ENCODE measurements at places on chromosomes 11 and 22.

DNA sequence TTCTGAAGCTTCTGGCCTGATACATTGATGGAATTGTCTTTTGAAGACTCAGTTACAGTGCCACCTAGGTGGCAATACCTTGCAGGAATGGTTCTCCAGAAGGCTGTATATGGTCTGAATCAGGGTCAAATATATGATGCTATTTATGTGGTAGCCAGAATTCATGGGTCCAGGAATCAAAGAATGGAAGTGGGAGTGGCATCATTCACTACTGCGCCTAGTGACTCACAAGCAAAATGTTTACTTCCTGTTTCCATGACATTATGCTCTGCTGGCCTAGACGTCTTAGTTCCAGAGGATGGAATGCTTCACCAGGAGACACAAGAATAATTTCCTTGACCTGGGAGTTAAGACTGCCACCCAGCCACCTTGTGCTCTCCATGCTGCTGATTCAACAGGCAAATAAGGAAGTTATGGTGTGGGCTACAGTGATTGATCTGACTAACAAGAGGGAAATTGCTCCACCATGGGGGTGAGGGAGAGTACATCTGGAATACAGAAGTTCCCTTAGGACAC is 491.8 kb downstream of the ETS1 start:
- DNase-seq: peak; percentile 79

- DNase-seq: no peak
These were observed 650.1 kb upstream of the RAG2 start for GRCh38 chr11:37248145-37248544.

DNA sequence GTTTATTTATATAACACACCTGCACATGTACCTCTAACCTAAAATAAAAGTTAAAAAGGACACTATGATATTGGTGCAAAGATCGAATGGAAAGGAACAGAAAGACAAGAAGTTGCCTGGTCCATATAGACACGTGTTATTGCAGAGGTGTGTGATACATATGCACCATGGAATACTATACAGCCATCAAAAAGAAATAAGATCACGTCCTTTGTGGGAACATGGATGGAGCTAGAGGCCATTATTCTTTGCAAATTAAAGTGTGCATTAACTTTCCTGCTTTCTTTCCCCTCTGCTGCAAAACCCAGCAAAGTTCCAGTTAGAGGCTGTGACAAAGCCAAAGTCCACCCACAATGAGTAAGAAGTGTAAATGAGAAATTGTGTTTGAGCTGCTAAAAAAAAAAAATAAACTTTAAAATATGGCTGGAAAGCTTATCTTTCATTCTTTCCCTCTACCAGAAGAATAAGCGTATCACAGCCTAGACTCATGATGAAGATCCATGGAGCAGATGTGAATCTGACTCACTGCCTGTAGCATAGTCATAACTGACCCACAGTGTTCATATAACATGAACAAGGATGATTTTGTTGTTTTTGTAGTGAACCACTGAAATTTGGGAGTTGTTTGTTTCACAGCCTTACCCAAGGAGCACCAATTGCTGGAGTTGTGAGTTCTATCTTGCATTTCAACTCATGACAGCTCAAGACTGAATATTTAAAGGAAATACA is 9.6 kb downstream of the OR52K1 start:
- no peak for DNase-seq

DNA sequence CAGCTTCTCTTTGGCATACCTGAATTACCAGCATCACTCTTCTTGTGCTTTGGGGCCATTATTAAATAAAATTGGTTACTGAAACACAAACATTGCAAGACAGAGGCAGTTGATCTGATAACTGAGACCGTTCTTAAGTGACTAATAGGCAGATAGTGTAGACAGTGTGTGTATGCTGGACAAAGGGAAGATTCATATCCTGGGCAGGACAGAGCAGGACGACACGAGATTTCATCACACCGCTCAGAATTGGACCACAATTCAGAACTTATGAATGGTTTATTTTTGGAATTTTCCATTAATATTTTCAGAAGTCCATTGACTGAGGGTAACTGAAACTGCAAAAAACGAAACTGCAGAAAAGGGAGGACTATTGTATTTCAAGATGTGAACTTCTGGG is 68.6 kb downstream of the LDLRAD3 start:
- no peak for DNase-seq

DNA sequence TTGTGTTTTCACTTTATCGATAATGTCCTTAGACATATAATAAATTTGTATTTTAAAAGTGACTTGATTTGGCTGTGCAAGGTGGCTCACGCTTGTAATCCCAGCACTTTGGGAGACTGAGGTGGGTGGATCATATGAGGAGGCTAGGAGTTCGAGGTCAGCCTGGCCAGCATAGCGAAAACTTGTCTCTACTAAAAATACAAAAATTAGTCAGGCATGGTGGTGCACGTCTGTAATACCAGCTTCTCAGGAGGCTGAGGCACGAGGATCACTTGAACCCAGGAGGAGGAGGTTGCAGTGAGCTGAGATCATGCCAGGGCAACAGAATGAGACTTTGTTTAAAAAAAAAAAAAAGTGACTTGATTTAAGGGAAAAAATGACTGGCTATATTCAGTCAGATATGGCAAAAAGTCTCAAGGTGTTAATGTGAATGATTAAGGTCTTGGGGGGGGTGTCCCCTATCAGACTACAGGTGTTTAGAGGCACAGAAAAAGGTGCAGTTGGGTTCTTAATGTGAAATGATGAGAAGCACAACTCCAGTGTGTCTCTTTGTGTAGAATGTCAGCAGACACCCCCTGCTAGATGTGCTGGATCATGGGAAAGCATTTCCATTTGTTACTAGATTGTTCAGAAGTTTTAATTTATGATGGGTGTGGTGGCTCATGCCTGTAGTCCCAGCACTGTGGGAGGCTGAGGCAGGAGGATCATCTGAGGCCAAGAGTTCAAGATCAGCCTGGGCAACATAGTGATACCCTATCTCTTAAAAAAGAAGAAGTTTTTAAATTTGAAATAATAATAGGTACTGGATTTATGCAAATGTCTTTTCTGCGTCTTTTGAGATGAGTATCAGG is 17.0 kb downstream of the NEAT1 start:
- peak; percentile 33 for DNase-seq

DNA sequence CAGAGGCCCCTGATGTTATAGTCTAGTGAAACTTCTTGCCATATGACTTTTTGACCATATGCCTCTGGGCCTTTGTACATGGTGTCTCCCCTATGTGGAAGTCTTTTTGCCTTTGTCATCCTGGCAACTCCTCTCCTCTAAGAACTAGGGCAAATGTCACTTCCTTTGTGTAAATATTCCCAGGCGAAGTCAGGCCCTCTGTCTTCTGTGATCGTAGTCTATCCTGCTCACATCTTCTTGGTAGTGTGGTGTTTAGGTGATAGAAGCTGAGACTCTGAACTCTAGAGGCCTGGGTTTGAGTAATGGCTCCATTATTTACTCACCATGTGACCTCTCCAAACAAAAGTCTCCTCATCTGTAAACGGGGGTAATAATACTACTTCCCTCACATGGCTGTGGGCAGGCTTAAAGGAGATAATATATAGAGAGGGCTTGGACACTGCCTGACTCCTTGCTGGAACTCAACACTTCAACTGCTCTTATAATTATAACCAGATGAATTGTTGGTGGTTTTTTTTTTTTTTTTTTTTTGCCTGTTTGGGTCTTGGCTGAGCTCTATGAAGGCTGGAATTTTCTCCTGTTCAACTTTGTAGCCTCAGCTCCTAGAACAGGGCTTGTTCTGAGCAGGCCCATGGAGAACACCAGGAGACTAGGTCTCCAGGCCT is 43.8 kb downstream of the INSC start:
- peak; percentile 35 for DNase-seq

DNA sequence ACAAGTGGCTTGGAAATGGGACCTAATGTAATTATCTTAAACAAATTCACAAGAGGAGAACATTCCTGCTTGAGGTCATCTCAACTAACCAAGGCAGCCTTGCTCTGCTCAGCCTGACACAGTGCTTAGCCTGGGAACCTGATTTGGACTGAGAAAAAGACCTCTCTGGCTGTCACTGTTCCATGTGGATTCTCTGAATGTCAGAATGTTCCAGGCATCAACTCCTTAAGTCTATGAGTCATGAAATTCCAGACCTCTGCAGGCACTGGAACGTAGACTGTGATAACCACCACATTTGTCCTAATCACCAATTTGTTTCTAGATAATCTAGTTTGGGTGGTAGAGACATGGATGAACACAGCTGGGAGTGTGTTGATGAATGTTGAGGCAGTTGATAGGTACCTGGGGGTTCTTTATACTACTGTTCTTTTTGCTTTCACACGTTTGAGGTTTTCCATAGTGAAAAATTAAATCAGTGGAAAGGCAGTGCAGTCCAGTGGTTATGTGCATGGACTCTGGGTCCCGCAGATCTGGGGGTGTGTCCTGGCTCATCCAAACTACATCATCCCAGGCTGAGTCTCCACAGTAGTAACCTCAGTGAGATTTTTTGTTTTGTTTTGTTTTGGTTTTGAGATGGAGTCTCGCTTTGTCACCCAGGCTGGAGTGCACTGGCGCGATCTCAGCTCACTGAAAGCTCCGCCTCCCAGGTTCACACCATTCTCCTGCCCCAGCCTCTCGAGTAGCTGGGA is 269.6 kb downstream of the MN1 start:
- no peak for DNase-seq

DNA sequence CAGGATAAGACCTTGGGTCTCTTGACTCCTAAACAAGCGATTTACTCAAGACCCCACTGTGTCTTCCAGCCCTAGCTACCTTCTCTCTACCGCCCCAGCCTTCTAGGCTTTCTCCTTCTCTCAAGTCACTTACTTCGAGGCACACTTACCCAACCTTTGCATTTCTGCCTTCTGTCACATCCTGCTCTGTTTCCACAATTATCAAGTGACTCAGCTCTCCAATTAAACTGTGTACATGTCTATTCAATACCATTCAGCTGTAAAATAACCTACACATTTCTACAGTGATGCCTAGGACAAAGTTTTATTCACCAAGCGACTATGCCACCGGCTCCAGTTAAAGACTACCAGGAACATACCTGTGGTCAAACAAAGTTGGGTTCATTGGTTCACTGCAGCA is 69.0 kb downstream of the LARGE1 start:
- peak; percentile 10 for DNase-seq

- DNase-seq: peak; percentile 82
These were observed 119.0 kb downstream of the SLC17A6 start for GRCh38 chr11:22456993-22457762.

DNA sequence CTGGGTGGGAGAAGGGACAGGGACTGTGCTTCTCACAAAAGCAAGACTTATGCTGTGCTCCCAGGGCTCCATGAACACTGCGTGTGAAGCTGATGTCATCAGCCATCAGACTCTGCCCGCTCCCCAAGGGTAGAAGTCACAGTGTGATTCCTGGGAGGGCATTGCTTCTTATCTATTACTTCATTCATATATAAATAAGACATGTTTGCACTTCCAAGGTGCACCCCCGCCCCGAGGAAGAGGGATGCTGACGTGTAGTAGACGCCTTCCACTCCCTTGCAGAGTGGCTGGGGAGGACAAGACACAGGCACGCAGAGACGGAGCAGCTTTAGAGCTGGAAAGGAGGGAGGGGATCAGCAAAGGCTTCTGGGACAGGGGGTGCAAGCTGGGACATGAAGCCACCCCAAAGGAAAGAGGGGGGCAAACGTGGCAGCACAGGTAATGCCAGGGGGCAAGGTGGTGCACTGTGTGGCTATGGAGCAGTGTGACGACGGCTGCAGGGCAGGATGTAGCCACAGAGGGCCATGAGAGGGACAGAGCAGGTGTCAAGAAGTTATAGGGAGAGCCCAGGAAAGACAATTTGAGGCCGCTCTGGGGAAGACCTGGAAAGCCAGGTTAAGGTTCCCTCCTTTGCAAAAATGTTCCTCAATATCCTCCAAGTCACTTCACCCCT is 558.5 kb downstream of the MN1 start:
- no peak for DNase-seq

DNA sequence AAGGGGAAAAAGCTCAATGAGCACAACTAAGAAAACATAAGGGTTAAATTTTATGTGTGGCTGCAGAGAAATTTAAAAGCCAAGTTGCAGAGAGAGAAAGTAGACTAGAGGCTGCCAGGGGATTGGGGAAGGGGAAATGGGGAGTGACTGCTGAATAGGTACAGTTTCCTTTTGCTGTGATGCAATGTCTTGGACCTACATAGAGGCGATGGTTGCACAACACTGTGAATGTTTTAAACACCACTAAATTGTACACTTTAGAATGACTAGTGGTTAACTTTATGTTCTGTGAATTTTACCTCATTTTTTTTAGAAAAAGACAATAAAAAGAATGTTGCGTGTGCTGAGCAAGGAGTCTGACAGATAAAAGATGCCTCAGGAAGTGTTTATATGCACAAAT is 36.5 kb downstream of the TENM4 start:
- DNase-seq: no peak

DNA sequence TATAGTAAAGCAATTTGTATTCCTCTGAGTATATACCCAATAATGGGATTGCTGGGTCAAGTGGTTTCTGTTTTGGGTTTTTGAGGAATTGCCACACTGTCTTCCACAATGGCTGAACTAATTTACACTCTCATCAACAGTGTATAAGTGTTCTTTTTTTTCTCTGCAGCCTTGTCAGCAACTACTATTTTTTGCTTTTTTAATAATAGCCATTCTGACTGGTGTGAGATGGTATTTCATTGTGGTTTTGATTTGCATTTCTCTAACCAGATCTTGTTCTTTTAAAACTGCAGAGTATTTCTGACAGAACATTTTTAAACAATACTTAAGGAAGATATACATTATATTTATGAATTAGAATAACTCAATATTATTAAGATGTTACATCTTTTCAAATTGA is 1140.5 kb upstream of the CNTN5 start:
- DNase-seq: no peak

GRCh38 chr11:129291546-129291945 is 84.1 kb upstream of the BARX2 start:
- no peak for DNase-seq

DNA sequence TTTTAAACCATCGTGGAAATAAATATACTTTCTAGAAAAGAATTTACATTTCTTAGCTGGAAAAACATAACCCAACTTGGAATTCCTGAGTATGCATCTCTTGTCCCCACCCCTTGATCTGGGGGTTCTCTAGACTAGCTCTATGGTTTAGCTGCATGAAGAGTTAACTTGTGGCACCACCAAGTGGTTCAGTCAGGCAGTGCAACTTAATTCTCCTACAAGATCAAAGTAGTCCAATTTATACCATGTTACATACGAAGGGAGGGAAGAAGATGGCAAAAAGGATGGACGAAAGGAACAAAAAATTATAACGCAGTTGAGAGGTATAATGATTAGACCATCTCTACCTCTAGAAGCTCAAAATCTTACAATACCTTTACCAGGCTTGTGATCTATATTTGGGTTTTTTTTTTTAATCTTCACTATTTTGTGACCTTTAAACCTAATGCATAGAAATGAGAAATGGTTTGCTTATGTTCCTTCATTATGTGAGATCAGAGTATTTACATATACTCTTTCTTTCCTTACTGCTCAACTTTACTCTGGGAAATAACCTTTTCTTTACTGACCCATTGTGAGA is 28.5 kb upstream of the ALKBH3 start:
- DNase-seq: peak; percentile 93

- DNase-seq: no peak
These were observed 10.3 kb downstream of the GAL start for GRCh38 chr11:68694431-68695297.

- DNase-seq: no peak
These were observed 84.2 kb downstream of the CTTN start for GRCh38 chr11:70482529-70482917.
